ENCODE measurements at places on chromosomes 6 and 20.

DNA sequence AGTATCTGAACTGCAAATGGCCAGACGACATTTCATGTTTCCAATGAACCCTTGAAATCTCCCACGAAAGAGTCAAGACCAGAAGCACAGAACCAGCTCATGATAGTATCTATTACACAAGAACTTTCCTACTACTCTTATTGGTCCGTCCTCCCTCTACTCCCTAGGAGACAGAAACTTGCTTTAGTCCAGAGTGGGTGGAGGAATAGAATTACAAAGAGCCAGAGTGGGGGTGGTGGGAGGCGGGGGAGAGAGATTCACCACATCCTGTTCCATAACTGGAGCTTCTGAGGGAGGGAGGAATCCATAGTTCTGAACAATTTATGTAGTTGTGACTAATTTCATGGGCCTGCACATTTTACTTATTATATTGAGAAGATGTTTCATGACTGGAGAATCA, 18.5 kb upstream of the WFDC10A start:
- no peak for DNase-seq

GRCh38 chr20:56202493-56203077, 45.9 kb upstream of the MC3R start:
- no peak for DNase-seq

DNA sequence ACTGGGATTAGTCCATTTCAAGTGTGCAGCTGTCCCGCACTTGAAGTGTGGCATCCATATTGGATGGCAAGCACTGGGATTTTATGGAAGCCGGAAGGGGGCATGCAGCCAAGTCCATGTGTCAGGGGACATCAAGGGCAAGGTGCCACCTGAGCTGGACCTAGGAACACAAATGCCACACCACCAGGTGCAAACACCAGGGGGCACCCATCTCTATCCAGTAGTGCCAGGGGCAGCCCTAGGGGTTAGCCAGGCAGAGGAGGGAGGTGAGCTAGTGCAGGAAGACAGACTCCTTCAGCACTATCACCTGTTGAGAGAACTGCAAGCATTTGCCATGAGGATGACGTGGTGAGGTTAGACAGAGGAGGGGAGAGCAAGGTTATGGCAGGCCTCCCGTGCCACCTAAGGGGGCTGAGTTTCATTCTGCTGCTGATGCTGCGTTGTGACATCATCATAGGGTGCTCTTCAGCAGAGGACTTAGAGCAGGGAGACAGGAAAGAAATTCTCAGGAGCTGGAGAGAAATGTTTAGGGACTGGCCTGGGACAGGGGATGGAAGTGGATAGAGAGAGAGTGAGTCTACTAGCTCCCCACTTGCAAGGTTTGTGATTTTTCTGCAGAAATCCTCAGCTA, 192.6 kb upstream of the SLC24A3 start:
- no peak for DNase-seq

DNA sequence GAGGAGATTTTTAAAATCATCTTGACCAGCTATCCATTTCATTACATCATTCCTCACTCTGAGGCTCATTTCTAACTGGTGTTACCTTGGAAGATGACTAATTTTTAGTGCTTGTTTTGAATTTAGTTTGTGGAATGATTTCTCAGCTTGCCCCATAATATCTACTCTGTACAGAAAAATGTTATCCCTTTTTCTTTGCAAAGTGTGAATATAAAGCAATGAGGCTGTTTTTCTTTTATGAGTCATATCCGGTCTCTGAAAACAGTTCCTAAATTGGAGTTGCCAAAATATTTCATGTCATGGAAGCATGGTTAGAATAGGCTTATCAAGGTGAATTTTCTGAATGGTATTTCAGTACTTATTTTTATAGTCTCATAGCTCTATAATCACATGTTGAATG, 43.8 kb downstream of the FUT9 start:
- no peak for DNase-seq

GRCh38 chr20:39009348-39009747, 47.2 kb downstream of the DHX35 start:
- DNase-seq: no peak

- DNase-seq: no peak
Observed at GRCh38 chr6:132443206-132443605, 41.9 kb upstream of the MOXD1 start.

DNA sequence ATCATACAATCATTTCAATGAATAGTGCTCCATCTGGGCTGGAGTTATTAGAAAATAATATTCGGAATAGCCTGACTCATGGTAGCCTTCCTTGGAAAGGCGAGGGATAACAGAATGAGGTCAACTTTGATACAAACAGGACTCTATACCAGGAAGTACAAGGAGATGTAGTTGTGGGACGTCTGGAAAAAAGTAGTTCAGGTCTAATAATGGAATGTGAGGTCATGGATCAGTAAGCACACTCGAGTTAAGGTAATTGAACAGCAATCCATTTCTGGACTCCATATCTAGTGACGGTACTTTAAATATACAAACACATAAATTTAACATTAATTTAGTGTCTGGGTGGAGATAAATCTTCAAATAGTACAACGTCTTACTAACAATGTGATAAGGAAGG, 1204.0 kb upstream of the ADGRB3 start:
- DNase-seq: no peak

DNA sequence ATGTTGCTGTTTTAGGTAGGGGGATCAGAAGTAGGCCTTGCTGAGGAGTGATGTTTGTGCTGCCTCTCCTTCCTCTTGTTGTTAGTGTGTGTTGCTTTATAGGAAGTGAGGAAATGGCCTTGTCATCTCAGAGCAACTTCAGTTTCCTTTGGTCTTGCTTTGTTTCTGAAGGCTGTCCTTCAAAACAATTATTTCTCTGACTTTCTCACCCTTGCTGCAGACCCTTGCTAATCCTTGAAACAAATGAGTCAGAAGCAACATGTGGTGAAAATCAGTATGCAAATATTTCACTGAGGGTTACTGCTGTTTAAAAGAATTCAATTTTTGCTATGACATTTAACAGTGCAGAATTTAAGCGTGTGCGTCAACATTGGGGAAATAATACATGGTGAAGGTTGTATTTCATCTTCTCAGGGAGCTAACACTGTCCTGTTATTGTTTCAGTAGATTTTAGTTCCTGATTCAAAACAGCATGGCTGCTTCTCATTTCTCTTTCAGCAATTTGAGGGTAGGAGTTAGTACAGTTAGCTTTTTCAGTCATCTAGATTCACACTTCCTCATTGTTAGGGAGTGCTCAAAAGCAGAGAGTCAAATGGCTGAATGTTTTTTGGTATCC, 13.8 kb downstream of the RNF144B start:
- no peak for DNase-seq

DNA sequence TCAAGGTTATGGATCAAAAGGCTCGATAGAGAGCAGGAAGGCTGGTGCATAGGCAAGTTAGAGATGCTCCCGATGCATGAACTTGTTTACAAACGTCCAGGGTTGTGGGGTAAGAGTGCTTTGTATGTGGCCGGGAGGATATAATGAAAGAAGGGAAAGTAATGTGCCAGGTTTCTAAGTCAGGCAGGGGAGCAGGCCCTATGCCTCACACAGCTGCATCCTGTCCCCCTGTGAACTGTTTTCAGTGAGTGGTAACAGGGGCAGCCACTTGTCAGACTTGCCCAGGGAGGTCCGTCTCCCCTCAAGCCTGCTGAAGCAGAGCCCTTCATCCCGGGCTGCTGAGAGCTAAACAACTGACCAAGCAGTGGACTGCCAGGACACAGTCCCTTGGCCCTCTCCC, 19.4 kb downstream of the KCNK5 start:
- DNase-seq: no peak

DNA sequence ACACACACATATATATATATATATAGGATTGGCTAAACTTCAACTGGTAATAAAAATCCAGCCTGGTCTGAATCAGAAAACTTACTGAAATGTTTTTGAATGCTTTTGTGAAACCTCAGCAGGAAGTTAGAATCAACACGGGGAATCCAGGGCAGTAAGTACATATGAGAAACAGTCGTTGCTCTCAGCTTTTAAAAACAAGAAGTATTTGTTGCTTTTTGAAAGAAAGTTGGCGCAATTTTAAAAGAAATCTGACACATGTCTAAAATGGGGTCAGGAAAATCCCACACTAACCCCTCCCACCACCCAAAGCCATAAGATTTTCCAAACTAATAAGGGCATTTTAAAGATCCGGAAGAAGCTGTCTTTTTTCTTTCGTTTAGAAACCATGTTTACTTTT, 11.5 kb upstream of the CCDC170 start:
- no peak for DNase-seq

DNA sequence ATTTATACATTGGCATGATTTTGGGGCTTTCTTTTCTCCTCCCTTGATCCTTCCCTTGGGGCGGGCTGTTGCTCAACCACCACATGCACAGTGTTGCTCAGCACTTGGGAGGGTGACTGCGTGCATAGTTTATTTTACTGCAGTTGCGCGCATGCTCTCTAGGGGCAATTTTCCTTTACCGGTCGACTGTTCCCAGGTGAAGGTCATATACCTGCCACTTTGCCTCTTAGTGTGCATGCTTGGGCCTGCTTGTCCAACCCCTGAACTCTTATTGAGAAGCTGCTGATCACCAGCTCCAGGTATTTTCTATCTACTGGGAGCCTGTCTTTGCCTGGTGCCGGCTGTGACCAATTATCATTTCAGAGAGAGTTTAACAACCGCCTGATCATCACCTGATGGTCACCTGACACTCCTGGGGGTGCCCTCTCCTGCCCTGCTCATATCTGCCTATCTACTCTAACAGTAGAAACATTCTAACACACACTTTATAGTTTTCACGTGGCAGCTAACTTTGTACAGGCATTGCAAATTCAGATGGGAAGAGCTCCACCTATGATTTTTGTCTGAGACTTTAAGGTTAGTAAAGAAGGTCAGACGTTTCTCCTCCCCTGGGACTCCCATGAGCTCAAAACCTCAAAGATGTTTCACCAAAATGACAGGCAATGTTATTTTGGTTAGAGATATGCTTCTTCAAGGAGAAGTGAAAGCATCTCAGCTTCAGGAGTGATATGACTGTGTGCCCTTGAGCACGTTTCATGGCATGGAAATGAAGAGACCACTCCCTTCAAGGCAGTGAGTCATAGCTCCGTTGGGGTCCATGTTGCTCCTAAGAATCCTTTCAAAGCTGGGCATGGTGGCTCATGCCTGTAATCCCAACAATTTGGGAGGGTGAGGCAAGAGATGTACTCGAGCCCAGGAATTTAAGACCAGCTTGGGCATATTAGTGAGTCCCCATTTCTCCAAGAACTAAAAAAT, 227.5 kb upstream of the MYLIP start:
- DNase-seq: no peak

DNA sequence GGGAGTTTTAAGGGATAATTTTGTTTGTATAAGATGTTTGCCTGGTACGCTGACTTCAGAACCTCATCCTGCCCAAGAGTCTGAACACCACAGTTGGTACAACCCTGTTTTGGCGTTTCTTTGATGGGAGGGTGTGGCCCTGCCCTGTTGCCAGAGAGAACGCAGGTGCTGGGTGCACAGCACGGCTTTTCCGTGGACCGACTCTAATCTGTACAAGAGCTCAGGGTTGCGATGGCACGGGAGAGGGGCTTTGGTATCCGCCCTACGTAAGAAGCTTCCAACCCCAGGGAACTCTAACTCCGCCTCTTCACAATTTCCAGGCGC, 1.3 kb downstream of the CYP24A1 start:
- DNase-seq: no peak

DNA sequence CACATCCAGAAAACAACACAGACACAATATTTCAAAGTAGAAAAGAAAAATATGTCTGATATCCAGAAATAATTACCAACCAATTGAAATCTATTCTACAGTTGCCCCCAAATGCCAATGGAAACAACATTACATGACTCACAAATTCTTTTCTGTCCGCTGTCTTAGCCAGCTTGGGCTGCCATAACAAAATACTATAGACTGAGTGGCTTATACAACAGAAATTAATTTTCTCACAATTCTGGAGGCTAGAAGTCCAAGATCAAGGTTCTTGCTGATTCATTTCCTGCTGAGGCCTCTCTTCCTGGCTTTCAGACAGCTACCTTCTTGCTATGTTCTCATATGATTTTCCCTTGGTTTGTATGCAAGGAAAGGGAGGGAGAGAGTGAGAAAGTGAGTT, 698.1 kb downstream of the DHX35 start:
- DNase-seq: no peak

GRCh38 chr6:157430834-157431233, 49.8 kb downstream of the ZDHHC14 start:
- no peak for DNase-seq

DNA sequence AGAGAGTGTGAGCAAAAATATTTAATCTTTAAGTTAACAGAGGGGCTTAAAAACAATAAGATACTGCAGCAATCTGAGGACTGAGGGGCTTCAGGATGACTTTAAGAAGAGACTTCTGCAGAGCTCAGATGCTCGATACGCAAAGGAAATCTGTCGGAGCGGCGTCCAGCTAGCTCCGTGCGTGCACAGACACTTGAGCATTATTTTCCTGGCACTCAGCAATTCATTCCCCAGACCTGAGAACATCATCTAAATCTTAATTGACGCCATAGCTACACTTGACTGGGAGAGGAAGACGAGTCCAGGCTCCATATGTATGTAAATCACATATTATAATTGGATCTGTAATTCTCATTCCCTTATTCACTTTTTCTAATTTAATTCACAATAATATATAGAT, 228.2 kb downstream of the SOD2 start:
- no peak for DNase-seq

GRCh38 chr20:2822073-2822472, 5.9 kb downstream of the TMEM239 start:
- no peak for DNase-seq

GRCh38 chr20:33897313-33897912, 86.3 kb downstream of the CHMP4B start:
- DNase-seq: no peak

DNA sequence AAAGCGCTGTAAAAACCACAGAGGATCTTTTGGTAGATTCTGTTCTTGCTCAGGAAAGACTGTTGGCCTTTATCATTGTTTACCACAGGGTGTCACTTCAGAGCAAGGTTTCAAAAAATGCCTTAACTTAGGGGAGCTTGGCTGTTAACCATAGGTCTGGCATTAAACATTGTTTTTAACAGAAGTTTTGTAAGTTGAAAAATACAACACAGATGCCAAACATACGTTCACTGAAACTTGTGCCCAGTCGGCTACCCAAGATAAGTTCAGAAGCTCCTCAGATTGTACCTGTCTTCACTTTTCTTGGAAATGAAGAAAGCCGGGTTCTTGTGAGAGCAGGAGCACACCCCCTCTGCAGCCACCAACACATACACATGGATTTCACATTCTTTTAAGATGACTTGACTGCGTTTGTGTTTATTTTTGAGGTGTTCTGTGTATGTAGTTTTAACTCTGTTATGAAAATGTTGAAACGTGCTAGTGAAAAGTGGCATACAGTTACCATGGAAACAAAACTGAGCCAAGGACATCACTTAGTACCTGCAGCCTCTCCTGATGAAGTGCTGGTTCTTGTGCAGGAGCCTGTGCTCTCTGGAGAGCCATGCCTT, 64.9 kb downstream of the SYCP2L start:
- no peak for DNase-seq

DNA sequence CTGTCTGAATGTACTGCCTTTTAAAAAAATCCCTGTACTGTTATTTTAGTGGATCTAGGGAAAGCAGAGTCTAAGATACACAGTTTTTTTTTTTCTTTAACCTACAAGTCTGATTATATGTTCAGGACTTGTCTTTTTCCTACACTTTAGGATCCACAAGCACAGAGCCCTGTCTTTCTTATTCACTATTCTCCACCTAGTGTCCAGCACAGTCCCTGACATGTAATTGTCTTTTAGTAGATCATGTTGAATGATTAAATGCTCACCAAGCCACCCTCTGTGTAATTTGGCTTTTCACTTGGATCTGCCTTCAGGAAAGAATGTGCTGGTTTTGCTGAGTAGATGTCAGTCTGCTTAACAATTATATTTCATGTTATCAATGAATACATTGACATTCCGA, 35.8 kb upstream of the YWHAB start:
- no peak for DNase-seq

GRCh38 chr6:118485601-118486550, 62.2 kb upstream of the PLN start:
- no peak for DNase-seq
